GM12864 (cell line): ENCODE measurements at places on chromosomes 1 and 21.

DNA sequence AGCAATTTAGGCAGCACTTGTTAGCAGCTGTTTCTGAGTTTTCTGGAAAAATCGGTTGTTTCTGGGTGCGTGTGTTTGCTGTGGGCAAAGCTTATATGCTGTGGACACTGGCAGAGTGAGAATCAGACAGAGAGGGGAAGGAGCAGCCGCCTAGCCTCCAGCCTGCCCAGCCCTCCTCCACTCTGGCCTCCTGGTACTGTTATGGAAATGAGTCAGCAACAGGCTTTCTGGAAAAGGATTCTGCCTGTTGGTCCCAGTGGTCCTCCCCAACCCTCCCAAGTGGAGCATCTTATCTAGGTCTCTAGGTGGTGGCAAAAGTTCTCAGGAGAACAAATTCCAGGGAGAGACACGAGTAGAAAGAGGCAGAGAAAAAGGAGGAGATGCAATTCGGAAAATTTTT lies 42.2 kb upstream of the GOLT1A start:
- no peak for DNase-seq

DNA sequence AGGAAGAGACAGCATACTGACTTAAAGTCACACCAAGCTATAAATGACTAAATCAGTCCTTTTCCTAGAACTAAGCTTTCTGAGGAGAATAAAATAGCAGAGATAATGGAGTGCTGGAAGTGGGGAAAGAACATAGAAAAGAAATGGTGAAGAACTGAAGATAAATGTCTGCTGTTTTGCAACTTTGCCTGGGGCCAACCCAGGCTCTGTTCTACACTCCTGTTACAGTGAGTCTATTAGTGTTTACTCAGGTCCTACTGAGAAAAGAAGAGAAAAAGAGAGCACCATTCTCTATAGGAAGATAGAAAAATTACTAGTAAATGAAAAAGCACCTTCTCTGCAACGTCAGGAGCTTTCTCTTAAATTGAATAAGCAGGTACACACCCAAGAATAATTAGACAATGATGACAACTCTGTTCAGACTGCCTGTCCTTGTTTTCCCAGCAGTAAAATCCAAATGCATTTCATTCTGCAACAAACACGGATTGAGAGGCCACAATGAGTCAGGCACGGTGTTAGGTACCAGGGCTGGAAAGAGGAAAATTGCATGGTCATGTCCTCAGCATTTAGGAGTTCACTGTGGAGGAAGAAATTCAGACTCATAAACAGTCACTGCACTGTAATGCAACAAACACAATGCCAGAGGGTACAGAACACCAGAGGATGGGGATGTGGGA lies 139.4 kb upstream of the CAMK1G start:
- no peak for DNase-seq

GRCh38 chr1:180310095-180310494 lies 80.0 kb downstream of the LHX4 start:
- no peak for DNase-seq

- DNase-seq: no peak
Measured at GRCh38 chr1:108575375-108575774, 15.5 kb downstream of the EEIG2 start.

DNA sequence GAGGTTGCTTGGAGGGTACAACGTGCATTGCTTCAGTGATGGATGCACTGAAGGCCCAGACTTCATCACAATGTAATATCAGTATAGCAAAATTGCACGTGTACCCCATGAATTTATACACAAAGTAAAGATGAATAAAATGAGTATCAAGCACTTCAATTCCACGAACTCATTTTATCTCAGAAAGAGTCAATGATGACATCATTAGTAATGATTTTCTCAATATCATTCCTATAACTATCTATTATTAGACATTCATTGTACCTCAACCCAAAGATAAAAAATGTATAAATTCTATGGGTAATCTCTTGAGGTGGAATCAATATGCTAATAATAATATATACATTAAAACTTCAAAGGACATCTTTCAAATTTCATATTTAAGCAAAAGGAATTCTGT lies 208.4 kb downstream of the COL11A1 start:
- no peak for DNase-seq

DNA sequence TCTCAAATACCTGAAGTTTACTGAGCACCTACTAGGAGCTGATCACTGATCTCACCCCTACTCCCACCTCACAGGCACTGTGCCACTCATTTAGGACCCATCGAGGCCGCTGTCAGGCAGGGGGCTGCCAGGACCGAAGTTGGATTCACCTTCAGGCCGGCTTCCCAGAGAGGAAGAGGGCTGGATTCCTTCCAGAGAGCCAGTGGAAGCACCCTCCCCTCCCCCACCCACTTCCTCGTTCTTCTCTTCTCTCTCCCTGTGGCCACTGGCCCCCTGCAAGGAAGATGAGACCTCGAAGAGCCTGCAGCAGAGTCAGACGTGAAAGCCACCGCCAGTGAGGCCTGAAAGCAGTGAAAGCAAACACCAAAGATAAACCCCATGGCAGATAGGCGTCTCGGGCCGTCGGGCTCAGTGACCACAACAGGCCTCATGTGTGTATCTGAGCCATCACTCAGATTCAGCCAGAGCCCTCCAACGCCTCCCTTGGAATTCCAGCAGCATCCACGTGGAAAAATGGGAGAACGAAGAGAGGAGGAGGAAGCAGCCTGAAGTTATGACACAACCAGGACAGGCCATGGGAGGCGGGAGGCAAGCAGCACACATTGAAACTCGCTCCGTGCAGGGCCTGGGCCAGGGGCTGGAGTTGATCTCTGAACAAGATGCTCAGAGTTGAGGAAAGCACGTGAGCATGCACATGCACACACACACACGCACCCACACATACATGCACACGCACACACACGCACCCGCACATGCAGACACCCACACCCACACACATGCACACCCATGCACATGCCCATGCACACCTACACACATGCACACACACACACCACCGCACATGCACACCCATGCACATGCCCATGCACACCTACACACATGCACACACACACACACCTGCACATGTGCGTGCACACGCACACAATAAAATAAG lies 6.2 kb upstream of the AGTRAP start:
- DNase-seq: no peak

DNA sequence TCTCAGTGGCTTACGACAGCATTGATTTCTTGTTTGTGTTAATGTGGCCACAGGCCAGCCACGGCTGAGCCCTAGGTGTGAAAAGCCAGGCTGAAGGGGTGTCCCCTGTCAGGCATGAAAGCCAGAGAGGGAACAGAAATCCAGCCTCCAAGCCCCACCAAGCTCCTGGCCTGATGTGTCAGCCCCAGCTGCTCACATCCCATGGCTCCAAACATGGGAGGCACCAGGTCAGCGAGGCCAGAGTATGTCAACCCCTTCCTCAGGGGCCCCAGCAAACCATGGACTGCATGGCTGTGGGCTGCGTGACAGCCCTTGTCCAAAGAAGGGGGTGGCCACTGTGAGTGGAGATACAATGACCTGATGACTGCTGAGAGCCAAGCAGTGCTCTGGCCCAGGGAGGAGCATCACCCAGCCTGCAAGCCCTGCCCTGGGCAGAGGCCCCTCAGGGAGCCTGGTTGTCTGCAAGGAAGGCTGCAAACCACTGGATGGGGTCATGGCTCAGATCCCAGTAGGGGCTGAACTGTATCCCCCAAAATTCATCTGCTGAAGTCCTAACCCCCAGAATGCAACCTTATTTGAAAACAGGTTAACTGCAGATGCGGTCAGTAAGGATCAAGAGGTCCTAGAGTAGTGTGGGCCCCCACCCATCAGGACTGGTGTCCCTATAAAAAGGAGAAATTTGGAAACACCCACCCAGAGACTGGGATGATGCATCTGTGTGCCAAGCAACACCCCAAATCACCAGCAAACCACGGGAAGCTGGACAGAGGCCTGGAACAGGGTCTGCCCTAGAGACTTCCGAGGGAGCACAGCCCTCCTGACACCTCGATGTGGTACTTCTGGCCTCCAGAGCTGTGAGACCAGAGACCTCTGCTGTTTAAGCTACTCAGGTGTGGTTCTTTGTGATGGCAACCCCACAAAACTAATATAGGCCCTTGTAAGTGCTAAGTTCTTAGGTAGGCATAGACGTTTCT lies 3.3 kb upstream of the MX2 start:
- no peak for DNase-seq

DNA sequence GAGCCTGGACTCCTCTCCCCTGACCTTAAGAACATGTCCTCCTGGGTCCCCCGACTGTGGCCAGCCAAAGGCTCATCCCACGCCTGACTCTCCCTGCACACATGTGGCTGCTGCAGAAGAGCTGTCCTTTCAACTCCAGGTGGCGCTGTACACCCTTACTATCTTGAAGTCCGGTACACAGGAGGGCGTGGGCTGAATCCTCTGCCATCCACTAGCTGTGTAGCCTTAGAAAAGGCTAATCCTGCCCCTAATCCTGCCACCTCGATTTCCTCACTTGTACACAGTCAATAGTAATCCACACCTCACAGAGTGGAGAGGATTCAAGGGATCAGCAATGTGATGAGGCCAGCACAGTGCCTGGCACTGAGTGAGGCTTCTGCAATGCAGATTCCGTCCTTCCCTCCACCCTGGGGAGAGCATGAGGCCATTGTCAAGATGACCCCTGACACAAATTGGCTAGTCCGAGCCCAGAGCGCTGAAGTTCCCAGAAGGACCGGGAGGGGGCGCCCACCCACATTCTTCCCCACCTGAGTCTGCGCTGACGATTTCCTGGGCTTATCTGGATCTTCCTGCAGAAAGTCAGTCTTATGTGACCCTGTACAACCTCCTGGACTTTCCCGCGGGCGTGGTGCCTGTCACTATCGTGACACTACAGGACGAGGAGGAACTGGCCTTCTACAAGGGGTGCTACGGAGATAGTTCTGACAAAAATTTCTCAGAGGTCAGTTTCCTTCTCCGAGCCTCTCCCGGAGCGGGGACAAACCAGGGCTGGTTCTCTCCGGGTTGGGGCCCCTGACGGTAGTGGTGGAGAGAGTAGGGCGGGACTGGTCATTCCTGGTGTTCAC lies 47.1 kb upstream of the DMBX1 start:
- DNase-seq: peak; percentile 31

DNA sequence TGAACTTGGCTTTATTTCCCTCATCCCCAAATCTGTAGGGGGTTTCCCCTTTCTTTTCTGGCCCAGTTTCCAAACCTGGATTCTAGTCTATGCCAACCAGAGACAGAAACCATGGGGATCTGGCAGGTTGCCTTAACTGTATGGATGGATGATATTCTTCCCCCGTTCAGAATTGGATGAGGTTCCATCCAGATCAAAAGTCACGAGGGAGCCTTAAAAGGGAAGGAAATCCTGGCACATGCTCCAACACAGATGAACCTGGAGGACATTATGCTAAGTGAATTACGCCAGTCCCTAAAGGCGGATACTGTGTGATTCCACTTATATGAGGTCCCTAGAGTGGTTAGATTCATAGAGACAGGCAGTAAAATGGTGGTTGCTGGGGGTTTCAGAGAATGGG lies 124.4 kb downstream of the HUNK start:
- DNase-seq: no peak

GRCh38 chr1:41366455-41367287 lies 5.4 kb downstream of the FOXO6 start:
- DNase-seq: no peak

DNA sequence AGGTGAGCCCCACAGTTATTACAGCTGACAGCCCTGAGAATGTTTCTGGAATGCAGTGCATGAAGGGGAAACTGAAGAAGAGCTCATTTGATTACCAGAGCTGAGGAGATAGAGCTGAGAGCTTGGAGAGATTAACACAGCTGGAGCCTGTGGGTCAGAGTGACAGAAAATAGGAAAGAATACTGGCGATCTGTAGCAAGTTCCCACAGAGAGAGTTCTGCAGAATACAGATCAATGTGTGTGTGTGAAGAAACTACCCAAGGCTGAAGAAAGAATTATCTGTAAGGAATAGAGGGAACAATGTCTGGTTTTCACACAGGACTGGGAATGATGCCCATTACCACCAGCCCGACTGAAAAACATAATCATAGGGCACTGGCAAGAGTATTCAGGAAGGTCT lies 103.6 kb upstream of the SNX7 start:
- no peak for DNase-seq

DNA sequence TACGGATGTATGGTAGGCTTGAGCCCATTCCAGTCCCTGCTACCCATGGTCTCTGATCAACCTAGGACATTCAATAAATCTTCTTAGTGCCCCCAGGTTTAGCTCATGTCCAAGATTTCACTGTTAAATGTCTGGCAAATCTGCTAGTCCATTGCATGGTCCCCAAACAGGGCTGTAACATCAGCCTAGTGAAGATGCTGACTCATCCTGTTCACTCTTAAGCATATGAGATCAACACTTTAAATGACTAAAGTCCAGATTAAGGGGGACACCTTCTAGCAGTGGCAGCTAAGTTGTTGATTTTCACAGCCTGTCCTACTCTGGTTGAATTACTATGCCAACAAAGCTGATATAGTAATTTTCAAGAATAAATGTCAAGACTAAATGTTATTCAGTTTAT lies 46.5 kb upstream of the NUF2 start:
- DNase-seq: no peak

DNA sequence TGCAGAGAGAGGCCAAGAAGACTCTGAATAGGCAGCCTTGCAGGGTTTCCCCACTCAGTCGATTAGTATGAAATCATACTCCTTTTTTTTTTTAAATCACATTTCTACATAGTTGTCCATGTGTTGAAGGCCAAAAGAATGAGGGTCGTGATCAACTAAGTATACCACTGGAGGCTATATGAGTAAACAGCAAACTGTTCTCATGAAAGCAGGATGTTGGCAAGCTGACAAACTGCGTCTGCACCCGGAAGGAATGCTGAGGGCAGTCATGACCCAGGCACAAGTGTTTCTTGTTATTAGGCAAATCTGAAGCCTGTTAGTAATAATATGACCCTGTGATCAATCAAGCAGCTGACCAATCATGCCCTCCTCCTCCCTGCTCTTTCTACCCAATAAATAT lies 213.2 kb downstream of the USH2A start:
- no peak for DNase-seq

GRCh38 chr1:230232371-230232771 lies 165.3 kb downstream of the GALNT2 start:
- no peak for DNase-seq

- DNase-seq: no peak
Measured at GRCh38 chr1:55326496-55327243, 111.5 kb upstream of the USP24 start.

GRCh38 chr1:86515597-86515996 lies 31.3 kb upstream of the CLCA4 start:
- DNase-seq: no peak

GRCh38 chr21:45076245-45076711 lies 1.9 kb downstream of the ADARB1 start:
- no peak for DNase-seq

DNA sequence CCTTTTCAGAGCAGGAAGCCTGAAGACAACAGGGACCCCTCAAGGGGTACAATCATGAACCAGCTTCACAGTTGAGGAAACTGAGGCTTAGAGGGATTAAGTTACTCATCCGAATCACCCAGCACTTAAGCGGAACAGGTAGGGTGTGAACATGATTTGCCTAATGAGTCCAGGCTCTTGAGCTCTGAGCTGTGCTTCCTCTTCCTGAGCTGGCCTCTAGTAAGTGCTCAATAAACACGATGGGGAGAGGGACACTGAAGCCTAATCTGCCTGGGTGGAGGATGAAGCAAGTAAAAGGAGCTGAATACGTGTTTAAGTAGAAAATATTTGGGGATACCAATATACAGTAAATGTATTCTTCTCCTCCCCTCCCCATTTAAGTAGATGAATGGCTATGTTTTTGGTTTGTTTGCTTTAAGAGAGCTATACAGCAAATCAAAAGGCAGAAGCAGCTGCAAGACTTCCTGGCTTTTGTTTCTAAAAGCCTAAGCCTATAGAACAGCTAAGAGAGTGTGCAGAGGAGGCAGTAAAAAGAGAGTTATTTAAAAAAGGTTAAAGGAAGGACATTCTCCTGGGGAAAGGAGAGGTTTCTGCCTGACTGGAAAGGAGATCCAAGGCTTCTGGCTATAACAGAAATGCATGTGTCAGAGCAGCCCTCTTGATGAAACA lies 20.5 kb downstream of the STPG1 start:
- no peak for DNase-seq
